Tongue (tissue), 3 donors: ENCODE measurements at places on chromosomes 5 and 9. TPM values are rescaled to one million over a fixed set of nuclear protein-coding genes. Genes with fewer than 3 reads are reported as not detected.

GRCh38 chr9:72203205-72203803 is 54.1 kb downstream of the GDA start:
- DNase-seq, result peak; percentile 41

DNA sequence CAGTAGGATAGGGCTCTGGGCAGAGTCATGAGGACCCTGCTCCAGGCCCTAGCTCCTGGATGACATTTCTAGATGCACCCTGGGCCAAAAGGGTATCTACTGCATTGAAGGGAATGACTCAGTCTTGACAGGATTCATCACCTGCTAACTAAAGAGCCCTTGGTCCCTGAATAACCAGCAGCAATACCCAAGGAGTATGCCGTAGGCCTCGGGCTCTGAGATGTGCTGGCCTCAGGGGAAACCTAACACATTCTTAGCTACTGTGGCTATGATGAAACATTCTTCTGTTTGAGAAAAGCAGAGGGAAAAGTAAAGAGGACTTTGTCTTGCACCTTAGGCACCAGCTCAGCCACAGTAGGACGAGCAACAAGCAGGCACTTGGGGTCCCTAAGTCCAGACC is 89.5 kb upstream of the SLC1A1 start:
- DNase-seq, result no peak

- no peak for DNase-seq
Observed at GRCh38 chr9:26950521-26950920, 3.5 kb upstream of the PLAA start.

DNA sequence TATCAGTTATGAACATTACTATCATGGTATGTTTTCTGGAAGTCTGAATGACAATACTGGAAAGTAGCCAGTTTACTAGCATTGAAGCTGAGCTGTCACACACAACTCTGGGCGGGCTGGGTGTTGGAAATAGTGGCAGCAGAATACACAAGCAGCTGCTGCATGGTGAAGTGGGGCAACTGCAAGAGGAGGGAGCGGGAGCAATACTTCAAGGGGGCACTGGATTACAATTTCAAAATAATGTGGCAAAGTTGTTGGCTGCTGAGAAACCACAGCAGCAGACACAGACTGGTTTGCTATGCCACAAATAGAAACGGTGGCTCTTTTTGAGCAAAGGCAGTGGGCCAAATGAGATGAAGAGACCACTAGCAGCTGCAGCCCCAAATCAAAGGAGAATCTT is 350.2 kb downstream of the KIAA0825 start:
- peak; percentile 59 for DNase-seq

The IL4 gene
- total RNA-seq, result not detected

GRCh38 chr9:128877852-128878251 is 3.9 kb downstream of the KYAT1 start:
- no peak for DNase-seq

- peak; percentile 50 for DNase-seq
Observed at GRCh38 chr5:14582797-14583137, 1.2 kb downstream of the OTULINL start.

- no peak for DNase-seq
Observed at GRCh38 chr5:68373050-68373449, 157.5 kb downstream of the PIK3R1 start.

DNA sequence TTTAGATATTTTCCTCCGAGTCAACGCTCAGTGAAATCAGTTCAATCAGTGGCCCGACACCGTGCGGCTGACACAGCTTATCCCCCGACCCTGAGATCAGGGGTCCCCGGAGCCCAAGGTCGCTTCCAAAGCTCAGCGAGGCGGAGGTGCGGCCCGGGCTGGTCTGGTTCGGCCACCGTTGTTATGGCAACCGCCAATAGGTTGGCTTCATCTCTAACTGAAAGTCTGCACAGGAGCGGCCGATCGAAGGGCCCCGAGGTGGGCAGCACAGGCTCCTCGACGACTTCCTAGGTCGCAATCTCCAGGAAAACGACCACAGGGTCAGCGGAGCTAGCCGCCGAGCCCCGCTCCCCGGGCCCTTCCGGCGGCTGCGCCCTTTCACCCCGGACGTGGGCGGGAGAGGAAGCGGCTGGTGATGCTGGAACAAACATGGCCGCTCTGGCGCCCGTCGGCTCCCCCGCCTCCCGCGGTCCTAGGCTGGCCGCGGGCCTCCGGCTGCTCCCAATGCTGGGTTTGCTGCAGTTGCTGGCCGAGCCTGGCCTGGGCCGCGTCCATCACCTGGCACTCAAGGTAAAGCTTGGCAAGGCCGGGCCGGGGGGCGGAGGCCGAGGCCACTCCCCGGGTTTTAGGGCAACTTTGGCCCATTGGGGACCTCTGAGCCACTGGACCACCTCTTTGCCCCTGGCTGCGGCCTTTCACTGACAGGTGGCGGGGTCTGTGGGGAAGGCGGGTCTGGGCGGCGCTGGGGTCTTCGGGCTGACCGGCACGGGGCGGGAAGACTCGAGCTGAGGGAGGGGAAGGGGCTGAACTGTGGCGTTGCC is at the start of gene GPR107:
Gene GPR107 (plus strand): TSS at position 403 of the 821 bp plus-strand sequence. CDS start 27 bp downstream, at position 430.
- DNase-seq, result peak; percentile 90

The ZNF462 gene
- 32.4 TPM for total RNA-seq

DNA sequence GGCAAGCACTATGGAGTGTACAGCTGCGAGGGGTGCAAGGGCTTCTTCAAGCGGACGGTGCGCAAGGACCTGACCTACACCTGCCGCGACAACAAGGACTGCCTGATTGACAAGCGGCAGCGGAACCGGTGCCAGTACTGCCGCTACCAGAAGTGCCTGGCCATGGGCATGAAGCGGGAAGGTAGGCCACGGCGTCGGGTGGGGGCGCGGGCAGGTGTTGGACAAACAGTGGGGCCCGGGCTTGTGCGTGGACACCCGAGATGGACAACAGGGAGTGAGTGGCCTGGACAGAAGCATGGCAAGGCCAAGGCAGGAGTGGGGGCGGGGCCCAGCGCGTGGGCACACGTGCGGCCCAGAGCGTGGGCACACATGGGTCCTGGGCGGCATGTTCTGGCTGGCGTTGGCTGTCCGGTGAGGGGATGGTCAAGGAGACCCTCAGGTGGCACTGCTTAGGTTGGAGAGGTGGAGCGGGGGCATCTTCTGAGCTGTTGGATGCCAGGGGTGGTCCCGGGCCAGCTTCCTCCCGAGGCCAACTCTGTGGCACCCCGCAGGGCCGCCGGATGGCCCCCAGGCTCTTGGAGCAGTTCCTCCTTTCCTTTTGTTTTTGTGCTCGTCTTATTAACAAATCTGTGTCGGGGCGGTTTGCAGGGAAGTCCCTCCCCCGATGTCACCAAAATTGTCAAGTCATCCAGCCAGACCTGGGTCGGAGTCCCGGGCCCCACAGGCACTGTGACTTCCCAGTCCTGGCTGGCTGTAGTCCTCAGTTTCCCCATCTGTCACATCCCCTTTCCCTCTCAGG is 82.9 kb downstream of the RXRA start:
- no peak for DNase-seq

- peak; percentile 81 for DNase-seq
Observed at GRCh38 chr5:119355685-119356611, at the start of gene TNFAIP8. Gene TNFAIP8 (plus strand): TSS chr5:119356019. CDS start chr5:119356091, 72 bp downstream.

The ORM1 gene
- not detected for total RNA-seq

- no peak for DNase-seq
Observed at GRCh38 chr5:170314541-170315095, 17.0 kb upstream of the LCP2 start.

The RNF208 gene
- not detected for total RNA-seq

DNA sequence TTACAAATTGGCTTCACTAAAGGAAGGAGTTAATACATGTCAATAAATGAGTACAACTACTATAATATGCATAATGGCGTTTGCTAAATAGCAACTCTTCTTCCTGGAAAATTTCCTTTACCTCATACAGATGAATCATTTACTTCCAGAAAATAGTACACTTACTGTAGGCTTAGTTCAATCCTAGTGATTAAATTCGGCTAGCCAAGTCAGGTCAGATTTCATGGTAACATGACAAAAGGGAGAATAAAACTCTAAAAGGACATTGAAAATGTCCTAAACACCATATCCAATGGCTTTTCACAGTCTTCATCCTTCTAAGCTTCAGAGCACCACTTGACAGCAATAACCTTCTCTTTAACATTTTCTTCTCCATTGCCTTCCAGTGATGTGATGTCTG is 42.1 kb upstream of the ZFAND5 start:
- DNase-seq, result peak; percentile 65

The C9orf85 gene
- 16.7 TPM for total RNA-seq

The RNF180 gene
- 7.3 TPM for total RNA-seq

GRCh38 chr5:167573370-167574127 is 717.9 kb upstream of the WWC1 start:
- DNase-seq, result peak; percentile 70

The RAD23B gene
- total RNA-seq, result 114 TPM

GRCh38 chr9:86749894-86750255 is 197.4 kb downstream of the GAS1 start:
- DNase-seq, result peak; percentile 94

DNA sequence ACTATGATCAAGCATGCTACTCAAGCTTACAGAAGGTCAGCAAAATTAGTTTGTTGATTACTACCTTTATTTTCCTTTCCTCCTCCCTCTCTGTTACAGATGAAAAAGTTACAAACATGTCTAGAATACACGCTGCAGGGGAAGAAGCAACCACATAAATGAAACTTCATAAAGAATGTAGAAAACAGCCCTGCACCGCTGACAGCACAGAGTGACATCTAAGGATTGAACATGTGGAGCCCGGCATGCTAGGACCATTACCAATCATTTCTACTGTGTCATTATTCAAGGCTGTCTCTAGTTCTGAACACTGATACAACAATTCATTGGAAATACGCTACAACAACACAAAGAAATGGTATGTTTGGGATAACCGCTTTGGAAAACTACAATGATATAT is 261.1 kb downstream of the MLLT3 start:
- no peak for DNase-seq

DNA sequence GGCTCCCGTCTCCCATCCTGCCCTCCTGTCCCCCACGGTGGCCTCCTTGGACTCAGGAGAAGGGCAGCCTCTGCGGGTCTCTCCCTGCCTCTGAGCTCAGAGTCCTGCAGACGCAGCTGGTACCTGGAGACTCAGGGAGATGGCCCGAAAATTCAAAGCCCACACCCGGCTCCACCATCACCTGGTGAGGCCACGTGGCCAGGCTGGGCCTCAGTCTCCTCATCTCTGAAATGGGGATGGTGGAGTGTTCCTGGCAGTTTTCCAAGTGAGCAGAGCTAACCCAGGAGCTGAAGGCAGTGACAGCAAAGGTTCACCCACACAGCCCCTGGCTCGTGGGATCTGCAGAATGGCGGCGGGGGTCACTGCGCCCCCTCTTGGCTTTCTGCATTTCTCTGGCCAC is 62.1 kb upstream of the RXRA start:
- no peak for DNase-seq

- DNase-seq, result no peak
Observed at GRCh38 chr5:128092144-128092543, 8.6 kb downstream of the SLC12A2 start.

DNA sequence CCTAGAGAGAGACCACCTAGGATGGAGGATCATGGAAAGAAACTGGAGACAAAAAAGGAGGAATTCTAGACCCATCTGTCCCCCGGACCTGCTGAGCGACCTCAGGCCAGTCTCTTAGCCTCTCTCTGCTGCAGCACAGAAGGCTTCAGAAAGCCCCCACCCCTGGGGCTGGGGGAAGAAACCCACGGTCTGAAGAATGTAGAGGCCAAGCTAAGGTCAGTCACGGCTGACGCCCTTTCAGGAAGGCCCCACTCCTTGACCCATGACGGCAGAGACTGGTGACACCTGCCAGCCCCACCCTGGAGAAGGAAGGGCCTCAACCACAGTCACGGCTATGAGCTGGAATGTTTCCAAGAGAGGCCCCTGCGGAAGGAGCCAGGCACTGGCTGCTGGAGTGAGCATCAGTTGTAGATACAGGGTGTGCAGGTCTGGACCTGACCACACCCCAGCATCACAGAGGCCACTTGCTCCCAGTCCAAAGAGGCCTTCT is 120.5 kb upstream of the BOD1 start:
- peak; percentile 53 for DNase-seq

The TICAM2 gene
- 4.0 TPM for total RNA-seq

GRCh38 chr5:36607114-36607571 is 737 bp downstream of the SLC1A3 start:
- peak; percentile 79 for DNase-seq

GRCh38 chr5:38994324-38994927 is 79.8 kb downstream of the RICTOR start:
- DNase-seq, result peak; percentile 77

The GNA14 gene
- total RNA-seq, result 5.9 TPM

The ECPAS gene
- total RNA-seq, result 140 TPM

- DNase-seq, result no peak
Observed at GRCh38 chr9:108125625-108126024, 636.1 kb upstream of the KLF4 start.

DNA sequence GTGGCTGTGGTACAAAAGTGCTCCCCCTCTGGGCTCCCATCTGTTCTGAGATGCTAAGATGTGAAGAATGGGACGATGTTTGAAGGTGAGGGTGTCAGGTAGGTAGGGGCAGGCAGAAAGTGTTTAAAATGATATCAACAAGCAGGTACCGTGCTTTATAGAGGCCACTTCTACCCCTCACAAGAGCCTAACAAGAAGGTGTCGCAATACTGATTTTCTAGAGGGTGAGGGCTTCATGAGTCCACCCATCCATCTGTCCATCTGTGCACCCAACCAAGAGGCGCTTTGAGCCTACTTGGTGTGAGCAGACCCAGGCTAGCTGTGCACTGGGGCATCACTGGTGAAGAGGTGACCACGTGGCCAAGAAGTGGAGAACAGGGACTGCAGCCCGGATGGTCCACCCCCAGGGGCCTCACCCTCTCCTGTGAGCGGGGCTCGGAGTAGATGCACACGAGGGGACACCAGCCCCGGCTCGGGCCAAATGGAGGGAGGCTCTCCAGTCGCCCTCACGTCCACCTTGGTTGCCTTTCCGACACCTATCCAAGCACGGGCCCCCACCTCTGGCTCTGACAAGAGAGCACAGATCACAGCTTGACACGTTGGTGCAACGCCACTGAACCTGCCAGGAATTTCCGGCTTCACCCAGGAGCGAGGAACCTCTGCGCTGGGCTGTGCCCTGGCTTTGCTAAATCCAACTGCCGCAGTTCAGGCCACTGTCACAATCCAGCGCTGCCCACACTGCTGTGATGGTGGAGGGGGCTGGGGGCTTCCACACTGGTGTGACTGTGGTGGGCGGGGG is 34.5 kb downstream of the CRB2 start:
- no peak for DNase-seq

The RANBP3L gene
- total RNA-seq, result 8.4 TPM
